ENCODE measurements at places on chromosomes 16 and 17.
A peak's percentile ranks its signal among the peaks of the same experiment; 100 is the strongest.

DNA sequence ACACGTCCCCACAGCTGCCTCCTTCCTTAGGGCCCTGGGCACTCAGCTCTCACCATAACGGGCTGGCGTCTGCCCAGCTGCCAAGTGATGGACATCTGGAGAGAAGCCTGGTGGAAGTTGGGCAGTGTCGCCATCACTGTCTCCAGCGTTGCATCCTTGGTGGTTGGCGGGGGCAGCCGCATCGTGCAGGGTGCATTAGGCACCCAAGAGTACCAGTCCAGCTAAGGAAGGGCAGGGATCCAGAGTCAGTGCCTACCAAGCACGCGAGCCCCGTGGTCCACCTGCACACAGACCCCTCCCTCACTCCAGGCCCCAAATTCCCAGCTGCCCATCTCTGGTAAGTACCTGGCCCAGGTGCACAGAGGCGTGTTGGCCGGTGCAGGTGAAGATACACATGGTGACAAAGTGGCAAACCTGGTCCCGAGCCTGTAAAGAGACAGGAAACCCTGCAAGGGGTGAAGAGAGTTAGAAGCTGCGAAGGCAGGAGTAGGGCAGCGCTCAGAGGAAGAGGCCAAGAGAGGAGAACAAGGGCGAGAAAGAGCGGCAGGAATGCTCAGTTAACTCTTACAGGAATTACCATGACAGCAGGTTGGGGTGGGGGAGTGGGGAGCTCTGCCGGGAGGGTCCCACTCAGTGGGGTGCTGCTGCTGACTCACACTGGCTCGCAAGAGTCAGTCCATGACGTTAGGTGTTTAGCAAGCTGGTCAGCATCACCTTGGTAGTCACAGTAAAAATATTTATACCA is 9.5 kb downstream of the ALOX15 start:
- peak; percentile 61 for DNase-seq

DNA sequence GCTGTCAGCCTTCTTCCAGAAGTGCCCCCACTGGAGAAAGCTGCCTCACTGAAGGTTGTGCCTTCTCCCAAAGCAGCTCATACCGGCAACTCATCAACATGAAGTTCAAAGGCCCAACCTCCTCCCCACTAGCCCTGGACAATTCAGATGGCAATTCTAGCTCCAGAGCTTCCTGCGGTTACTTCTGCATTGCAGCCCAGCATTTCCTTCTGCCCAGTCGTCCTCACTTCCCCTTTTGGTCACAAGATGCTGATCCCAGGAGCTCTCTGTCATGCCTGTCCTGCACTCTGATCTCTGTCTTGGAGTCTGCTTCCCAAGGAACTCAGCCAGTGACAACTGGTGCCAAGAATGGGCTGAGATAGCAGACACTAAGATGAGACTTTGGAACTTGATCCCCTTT is 178.2 kb upstream of the SOX9 start:
- DNase-seq, result no peak

DNA sequence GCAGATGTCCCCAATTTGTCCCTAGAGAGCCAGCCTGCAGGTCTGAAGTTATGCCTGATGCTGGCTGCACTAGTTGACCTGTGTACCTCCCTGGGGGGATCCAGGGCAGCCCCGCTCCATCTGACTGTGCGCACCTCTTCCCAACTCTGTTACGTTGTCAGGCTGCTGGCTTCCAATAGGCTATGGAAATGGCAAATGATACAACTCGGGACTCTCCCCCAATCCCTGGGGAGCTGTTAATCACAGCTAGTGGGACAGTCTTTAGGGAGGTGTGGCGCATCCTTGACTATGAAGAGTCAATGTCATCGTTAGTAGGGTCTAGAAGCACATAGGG is 30.1 kb downstream of the GPRC5B start:
- no peak for DNase-seq

- peak; percentile 21 for DNase-seq
Measured at GRCh38 chr16:27839419-27839818, 224.1 kb downstream of the GSG1L start.

GRCh38 chr17:80427366-80428282 is 12.7 kb downstream of the ENDOV start:
- no peak for DNase-seq

GRCh38 chr17:68097161-68097805 is 61.7 kb downstream of the KPNA2 start:
- no peak for DNase-seq

Data from choroid plexus epithelial cell (primary cell).